Left ventricle myocardium superior (tissue), 1 donor: ENCODE measurements at places on chromosomes 6 and 20. TPM values are rescaled to one million over a fixed set of nuclear protein-coding genes. Genes with fewer than 3 reads are reported as not detected.
A peak's percentile ranks its signal among the peaks of the same experiment; 100 is the strongest.

DNA sequence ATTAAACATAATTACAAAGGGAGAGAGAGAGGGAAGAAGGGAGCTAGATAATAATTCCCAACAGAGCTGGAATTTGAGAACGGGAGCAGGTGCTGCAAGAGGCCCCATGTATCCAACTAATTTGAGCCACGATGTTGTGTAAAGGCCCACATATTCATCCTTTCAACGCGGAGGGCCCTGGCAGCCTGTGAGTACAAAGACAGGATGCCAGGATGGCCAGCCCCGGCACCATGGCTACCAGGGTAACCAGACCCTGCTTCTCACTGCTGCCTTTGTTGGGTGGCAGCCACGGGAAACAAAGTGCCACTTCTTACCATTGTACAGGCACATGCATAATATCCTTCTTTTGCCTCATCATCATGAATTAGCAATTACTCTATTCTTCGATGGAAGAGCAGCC, 492.0 kb upstream of the NRSN1 start:
- DNase-seq, result no peak

GRCh38 chr20:38152175-38152620, 12.9 kb downstream of the TGM2 start:
- DNase-seq, result no peak

RSPO3 gene
- total RNA-seq, result 0.57 TPM

LRP11 gene
- 21.5 TPM for total RNA-seq

MLN gene
- total RNA-seq, result not detected

LY6G6C gene
- total RNA-seq, result not detected

GRCh38 chr6:152100183-152100618, 292.7 kb downstream of the ESR1 start:
- DNase-seq, result peak; percentile 68

- no peak for DNase-seq
Observed at GRCh38 chr6:109447087-109447486, 6.6 kb downstream of the SMPD2 start.

GRCh38 chr6:12200761-12201160, 89.4 kb upstream of the EDN1 start:
- no peak for DNase-seq

DNA sequence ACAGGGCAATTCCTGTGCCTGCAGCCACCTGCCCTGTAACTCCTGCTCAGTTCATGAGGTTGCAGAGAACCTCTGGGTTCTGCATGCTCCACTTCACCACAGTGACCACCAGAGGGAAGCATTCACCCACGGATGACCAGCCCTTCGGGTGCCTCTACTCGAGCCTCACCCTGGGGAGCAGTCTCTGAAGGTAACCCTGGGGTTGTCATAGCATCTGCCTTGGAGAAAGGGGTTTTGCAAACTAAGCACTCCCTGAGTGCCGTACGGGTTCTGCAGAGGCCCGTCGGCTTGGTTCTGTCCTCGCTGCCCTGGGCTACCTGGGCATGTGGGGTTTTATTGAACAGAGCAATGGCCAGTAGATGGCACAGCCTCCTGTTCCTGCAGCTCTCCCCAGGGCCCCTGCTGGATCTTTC, 10.2 kb upstream of the CST5 start:
- peak; percentile 39 for DNase-seq

DNA sequence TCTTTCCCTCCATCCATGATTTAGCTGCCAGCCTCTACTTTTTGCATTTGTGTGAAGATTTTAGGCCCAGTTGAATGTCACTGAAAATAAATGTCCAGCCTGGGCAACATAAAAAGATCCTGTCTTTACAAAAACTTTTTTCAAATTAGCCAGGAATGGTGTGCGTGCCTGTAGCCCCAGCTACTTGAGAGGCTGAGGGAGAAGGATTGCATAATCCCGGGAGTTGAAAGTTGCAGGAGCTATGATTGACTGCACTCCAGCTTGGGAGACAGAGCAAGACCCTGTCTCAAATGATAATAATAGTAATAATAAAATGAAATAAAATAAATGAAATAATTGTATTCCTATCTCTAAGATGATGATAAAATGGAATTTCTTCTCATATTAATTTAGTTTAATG, 5.0 kb upstream of the GFOD1 start:
- DNase-seq, result no peak

- peak; percentile 74 for DNase-seq
Observed at GRCh38 chr6:144408161-144408560, 123.0 kb downstream of the UTRN start.

DNA sequence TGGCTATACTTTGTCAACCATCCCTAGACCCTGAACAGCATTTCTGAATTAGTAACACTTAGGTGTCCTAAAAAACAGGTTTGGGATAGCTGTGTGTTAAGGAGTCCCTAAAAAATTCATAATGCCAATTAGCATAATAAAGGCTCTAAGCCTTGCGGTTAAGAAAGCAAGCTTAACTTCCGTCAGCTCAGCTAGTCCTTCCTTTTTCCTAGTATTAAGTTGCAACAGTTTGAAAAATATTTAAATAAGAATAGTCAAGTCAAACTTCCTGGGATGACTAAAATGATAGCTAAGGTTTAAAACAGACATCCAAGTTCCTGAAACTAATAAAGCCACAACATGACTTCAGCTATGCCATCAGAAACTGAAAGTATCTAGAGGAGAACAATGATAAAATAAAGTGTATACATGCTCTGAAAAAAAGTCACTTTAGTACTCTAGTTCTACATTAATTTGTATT, 3.5 kb downstream of the AKIRIN2 start:
- no peak for DNase-seq

DNA sequence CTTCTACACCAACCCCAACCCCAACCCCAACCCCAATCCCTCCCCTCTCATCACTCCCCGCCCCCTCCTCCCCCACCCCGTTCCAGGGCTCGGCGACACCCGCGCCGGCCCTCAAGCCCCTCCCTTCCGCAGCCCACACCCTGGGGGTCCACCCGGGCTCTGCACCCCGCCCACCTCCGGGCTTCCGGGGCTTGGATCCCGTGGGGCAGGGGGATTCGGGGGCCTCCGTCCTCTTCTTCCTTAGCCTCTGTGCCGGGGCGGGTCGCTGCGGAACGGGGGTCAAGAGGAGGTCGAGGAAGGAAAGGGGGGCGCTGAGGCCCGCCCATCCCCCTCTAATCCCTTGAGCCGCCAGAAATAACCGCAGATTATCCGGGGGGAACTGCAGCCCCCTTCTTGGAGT, 690 bp downstream of the TULP1 start:
- DNase-seq, result no peak

GRCh38 chr6:15426901-15427300, 181.0 kb downstream of the JARID2 start:
- DNase-seq, result no peak

DNA sequence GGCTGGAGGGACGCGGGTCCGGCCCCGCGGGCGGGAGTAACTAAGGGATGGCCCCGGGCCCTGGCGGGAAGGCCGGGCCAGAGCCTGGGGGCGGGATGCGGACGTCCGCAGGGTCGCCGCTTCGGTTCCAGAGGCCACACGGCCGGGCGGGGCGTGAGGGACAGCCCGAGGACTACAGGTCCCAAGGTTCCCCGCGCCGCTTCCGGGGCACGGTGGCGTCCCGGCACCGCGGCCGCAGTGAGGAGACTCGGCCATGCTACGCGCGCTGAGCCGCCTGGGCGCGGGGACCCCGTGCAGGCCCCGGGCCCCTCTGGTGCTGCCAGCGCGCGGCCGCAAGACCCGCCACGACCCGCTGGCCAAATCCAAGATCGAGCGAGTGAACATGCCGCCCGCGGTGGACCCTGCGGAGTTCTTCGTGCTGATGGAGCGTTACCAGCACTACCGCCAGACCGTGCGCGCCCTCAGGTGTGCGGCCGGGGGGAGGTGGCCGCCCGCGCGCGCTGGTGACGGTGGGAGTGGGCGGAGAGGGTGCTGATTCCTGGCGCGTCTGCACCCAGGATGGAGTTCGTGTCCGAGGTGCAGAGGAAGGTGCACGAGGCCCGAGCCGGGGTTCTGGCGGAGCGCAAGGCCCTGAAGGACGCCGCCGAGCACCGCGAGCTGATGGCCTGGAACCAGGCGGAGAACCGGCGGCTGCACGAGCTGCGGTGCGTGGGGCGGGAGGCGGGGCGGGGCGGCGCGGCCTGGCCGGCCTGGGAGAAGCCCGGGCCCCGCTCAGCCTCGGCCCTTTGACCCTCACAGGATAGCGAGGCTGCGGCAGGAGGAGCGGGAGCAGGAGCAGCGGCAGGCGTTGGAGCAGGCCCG, at the start of gene MRPS26:
Gene MRPS26, plus strand, starts transcription at position 237 of the 861 bp plus-strand sequence. Its CDS starts 17 bp downstream, at position 254.
- peak; percentile 96 for DNase-seq

FAM50B gene
- total RNA-seq, result 28.2 TPM

DNA sequence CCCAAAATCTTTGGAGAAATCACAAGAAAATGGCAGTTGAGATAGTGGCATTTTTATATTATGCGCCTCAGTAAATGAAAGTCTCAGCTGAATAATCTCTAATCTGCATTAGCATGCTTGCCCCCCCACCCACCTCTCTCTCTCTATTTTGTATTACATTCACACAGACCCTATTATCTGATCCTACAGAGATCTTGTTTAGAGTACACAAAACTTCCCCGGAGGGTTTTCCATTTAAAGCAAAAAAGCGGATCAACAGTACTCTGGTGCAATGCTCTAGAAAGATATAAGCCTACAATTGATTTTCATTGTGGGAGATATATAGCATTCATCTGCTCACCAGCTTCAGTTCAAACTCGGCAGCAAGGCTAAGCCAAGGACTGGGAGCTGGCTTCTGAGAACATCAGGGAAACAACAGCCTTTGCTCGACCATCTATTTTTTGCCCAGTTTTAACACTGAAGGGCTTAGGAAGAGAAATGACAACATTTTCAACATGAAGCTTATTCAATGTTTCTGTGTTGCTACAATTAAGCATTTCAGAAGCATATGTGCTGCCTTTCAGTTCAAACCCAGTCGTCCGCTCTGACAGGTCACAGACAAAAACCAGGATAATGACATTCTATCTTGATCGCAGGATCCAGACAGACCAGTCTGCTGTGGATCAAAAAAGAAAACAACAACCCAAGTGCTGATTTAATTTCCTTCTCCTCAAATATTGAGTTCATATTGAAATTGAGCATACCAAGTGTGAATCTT, 137.6 kb upstream of the ATXN1 start:
- no peak for DNase-seq

DNA sequence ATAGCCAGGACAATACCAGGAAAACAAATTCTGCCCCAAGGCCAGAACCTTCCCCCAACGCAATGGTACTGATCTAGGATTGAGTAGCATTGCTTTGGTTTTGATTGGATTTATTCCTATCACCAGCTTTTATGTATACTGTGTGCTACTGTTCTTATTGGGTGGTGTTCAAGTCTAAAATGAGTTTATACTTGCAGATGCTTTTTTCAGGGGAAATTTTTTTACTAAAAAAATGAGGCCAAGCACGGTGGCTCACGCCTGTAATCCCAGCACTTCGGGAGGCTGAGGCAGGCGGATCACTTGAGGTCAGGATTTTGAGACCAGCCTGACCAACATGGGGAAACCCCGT, 116.8 kb downstream of the ZMYND8 start:
- no peak for DNase-seq

CAPN11 gene
- 0.40 TPM for total RNA-seq

DNA sequence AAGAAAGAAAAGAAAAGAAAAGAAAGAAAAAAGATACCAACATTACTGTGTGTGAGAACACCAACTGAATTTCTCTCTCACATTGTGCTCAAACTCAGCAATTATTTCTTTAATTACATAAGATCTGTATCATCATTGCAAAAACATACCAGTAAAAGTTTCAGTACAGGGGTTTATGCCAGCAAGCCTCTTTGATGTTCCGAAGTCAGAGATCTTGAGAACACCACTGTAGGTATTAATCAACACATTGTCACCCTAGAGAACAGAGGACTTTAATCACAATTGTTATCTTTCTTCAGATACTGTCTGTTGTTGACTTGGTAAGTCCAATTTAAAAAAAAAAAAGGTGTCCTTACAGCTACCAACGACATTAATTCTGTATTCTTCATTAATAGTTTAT, 60.9 kb upstream of the MAP7 start:
- no peak for DNase-seq

ENPP5 gene
- 3.2 TPM for total RNA-seq

TPD52L1 gene
- total RNA-seq, result 57.8 TPM

DNA sequence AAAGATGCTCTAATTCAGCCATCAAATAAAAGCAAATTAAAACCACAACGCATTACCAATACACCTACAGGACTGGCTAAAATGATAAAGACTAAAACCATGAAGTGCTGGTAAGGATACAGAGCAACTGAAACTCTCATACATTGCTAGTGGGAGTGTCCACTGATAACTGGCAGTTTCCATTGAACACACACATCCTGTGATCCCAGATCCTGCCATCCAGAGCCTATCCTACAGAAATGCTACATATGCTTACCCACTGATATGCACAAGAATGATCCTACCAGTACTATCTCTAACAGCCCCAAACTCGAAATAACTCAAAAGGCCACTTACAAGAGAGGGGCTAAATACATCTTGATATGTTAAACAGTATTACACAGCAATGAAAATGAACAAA, 81.0 kb downstream of the FYN start:
- DNase-seq, result no peak

RAB44 gene
- total RNA-seq, result 0.07 TPM

DYNLT2 gene
- 0.62 TPM for total RNA-seq

RAET1G gene
- 0.32 TPM for total RNA-seq

GRCh38 chr6:138796771-138797170, 884 bp downstream of the ECT2L start:
- no peak for DNase-seq

DNA sequence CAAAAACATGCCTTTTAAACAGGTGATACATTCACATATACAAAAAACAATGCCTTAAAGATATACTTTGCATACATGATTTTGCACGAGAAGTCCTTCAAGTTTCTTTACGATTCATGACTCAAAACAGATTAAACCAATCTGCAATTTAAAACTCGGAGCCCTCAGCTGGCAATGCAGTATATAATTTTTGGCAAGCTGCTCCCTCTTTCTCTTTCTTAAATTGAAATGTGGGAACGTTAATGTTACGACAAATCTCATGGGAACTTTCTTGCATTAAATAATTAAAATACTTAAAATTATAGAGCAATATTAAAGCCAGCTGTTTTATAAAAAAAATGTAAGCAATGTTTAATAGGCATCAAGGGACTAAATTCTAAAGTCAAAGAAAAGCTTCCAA, 334.6 kb downstream of the ESR1 start:
- no peak for DNase-seq

FUT9 gene
- total RNA-seq, result not detected

- DNase-seq, result no peak
Observed at GRCh38 chr6:54415517-54415916, 107.3 kb downstream of the TINAG start.

GRCh38 chr6:41976794-41977484, 35.3 kb upstream of the CCND3 start:
- DNase-seq, result no peak

- DNase-seq, result peak; percentile 84
Observed at GRCh38 chr20:40506537-40506939, 182.5 kb downstream of the MAFB start.

- no peak for DNase-seq
Observed at GRCh38 chr20:32580970-32581838, 3.9 kb downstream of the NOL4L start.

- no peak for DNase-seq
Observed at GRCh38 chr20:52676283-52676995, 295.7 kb upstream of the TSHZ2 start.
